ENCODE measurements at places on chromosomes 6 and 20.
A peak's percentile ranks its signal among the peaks of the same experiment; 100 is the strongest.

- DNase-seq: no peak
These were observed 385.6 kb downstream of the CDKAL1 start for GRCh38 chr6:20919677-20920385.

GRCh38 chr6:43758617-43759050 is 11.4 kb upstream of the VEGFA start:
- no peak for DNase-seq

DNA sequence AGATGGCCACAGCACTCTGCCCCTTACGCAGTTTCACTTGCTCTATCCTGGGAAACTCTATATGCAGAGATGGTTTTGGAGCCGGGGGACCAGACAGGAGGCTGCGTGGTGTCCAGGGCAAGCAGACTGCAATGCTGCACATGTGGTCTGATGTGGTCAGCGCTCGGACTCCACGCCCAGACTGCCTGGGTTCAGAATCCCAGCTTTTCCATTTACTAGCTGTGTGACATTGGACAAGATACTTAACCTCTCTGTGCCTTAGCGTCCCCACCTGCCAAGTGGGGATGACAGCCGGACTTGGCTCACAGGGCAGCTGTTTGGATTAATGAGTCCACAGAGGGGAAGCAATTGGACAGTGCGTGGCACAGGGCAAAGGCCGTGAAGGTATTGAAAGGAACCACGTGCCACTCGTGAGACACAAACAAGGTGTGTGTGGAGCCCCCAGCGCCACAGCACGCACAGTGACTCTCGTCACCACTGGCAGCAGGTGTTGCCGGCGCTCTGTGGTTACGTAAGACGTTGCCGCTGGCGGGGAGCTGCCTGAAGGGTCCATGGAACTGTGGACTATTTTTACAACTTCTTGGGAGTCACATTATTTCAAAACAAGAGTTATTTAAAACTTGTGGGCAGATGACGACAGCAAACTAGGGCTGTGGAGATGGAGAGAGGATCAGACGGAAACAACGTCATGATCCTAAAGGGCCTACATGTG is 201.4 kb downstream of the PREX1 start:
- DNase-seq: no peak

- DNase-seq: no peak
These were observed 84.6 kb downstream of the KIF16B start for GRCh38 chr20:16488616-16489015.

DNA sequence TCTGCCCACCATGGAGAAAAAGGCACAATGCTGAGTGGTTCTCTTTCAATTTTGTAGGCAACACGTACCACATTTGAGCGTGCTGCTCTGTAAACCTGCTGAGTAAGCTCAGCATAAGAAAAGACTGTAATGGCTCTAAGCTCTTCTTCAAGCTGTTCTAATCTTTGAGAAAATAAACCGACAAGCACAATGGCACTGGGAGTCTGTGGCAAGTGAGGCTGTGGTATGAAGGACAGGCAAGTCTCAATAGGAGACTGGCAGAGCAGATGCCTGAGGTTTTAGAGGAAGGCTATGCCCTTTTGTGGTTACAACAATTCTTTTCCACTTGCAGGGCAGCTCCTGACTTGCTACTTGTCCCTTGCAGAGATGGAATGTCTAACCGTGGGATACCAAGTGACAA is 136.7 kb upstream of the EXOC2 start:
- peak; percentile 27 for DNase-seq

- DNase-seq: no peak
These were observed 194.4 kb upstream of the TAB2 start for GRCh38 chr6:149122850-149123821.

Data from iPS DF 6.9 (cell line).